ENCODE measurements at places on chromosomes 1 and 21. TPM values are rescaled to one million over a fixed set of nuclear protein-coding genes. Genes with fewer than 3 reads are reported as not detected.

CCDC185 gene
- not detected for total RNA-seq

PRKAA2 gene
- not detected for total RNA-seq

TAF5L gene
- total RNA-seq, result 34.7 TPM

C1QTNF12 gene
- 4.1 TPM for total RNA-seq

GUCA2B gene
- 0.26 TPM for total RNA-seq

GORAB gene
- total RNA-seq, result 2.6 TPM

VWA5B1 gene
- not detected for total RNA-seq

CLEC20A gene
- not detected for total RNA-seq

OLFML3 gene
- not detected for total RNA-seq

ERG gene
- not detected for total RNA-seq

TSPAN2 gene
- total RNA-seq, result 0.23 TPM

IL20 gene
- total RNA-seq, result not detected

KMO gene
- not detected for total RNA-seq

UBL4B gene
- not detected for total RNA-seq

FMO1 gene
- not detected for total RNA-seq

BCL2L15 gene
- total RNA-seq, result 18.2 TPM

THEM5 gene
- not detected for total RNA-seq

PCAT6 gene
- not detected for total RNA-seq

LCE1F gene
- not detected for total RNA-seq

DAB1 gene
- not detected for total RNA-seq

FOXD3 gene
- total RNA-seq, result not detected

IVL gene
- total RNA-seq, result 2.2 TPM

CATSPERE gene
- not detected for total RNA-seq

PBXIP1 gene
- total RNA-seq, result 33.3 TPM

ENSA gene
- total RNA-seq, result 163 TPM

CORT gene
- total RNA-seq, result not detected

PDE9A gene
- total RNA-seq, result 8.4 TPM

KDM5B gene
- 15.1 TPM for total RNA-seq

TP53BP2 gene
- total RNA-seq, result 33.9 TPM

CYP4X1 gene
- not detected for total RNA-seq

EFNA4 gene
- 34.6 TPM for total RNA-seq

TSPEAR gene
- not detected for total RNA-seq

C1orf210 gene
- 39.0 TPM for total RNA-seq

GSTM1 gene
- total RNA-seq, result not detected

GBP2 gene
- total RNA-seq, result 5.9 TPM

MTMR11 gene
- total RNA-seq, result 4.8 TPM

CRYBG2 gene
- 32.7 TPM for total RNA-seq

FNDC5 gene
- total RNA-seq, result not detected

ANKRD35 gene
- total RNA-seq, result 0.46 TPM

MEF2D gene
- 17.8 TPM for total RNA-seq

BECN2 gene
- total RNA-seq, result not detected

RNU1-3 gene
- under 0.01 TPM for total RNA-seq

AMY1C gene
- not detected for total RNA-seq

CHTOP gene
- 69.4 TPM for total RNA-seq

ZC3H11A gene
- 47.9 TPM for total RNA-seq

TIPRL gene
- 10.7 TPM for total RNA-seq

GPR157 gene
- total RNA-seq, result 4.6 TPM

HEYL gene
- total RNA-seq, result 0.05 TPM

RFX5 gene
- 54.9 TPM for total RNA-seq

NOS1AP gene
- total RNA-seq, result 2.3 TPM

ADGRL4 gene
- total RNA-seq, result not detected

LIPI gene
- total RNA-seq, result not detected

SPRR2A gene
- not detected for total RNA-seq

RNF186 gene
- not detected for total RNA-seq

S100A14 gene
- 46.2 TPM for total RNA-seq

All from HT-29 (cell line).